Activated T-cell treated with anti-CD3 and anti-CD28 coated beads for 1 hour (primary cell): ENCODE measurements at places on chromosomes 12 and 14.
A peak's percentile ranks its signal among the peaks of the same experiment; 100 is the strongest.

DNA sequence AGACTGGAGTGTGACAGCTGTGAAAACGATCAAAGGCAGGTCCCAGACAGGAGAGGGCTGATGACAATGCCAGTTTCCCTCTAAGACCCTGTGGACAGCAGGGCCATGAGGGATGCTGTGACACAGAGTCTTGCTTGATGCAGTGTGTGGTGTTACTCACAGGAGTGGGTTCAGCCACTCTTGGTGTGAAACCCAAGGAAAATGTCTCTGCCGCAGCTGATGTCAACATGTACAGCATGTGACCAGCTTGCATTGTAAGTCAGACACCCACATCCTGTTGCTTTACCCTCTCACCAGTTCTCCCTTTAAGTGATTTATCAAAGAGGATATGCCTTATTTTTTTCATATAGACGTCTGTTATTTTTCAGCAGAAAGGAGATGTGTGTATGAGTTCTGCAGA is 268.6 kb downstream of the BTG1 start:
- peak; percentile 65 for DNase-seq

DNA sequence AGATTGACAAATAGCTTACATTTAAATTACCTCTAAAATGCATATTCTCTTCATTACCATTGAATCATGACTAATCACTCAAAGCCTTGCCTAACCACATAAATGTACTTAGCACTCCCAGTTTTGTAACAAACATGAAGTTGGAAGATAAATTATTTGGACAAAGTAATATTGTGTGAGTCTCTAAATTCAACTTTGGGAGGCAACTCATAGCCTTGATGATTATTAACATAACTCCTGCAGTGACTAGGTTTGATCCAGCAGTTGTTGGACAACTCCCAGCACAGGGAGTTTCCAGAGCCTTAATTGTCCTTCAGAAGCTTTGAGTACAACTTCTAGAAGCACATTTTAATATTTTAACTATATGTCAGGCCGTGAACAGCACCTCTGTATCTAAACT is 153.4 kb upstream of the PDZRN4 start:
- no peak for DNase-seq

DNA sequence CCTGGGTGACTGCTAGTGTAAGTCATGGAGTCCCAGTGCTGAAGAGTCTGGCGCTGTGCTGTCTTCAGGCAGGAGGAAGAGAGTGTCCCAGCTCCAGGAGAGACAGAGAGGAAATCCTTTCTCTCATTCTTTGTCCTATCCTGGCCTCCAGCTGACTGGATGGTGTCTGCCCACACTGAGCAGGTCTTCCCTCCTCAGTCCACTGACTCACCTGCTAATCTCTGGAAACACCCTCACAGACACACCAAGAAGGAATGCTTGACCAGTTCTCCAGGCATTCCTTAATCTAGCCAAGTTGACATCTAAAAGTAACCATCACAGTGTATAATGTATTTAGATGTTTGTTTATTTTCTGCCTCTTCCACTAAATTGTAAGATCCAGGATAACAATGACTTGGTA is 53.9 kb downstream of the EMP1 start:
- DNase-seq = no peak

DNA sequence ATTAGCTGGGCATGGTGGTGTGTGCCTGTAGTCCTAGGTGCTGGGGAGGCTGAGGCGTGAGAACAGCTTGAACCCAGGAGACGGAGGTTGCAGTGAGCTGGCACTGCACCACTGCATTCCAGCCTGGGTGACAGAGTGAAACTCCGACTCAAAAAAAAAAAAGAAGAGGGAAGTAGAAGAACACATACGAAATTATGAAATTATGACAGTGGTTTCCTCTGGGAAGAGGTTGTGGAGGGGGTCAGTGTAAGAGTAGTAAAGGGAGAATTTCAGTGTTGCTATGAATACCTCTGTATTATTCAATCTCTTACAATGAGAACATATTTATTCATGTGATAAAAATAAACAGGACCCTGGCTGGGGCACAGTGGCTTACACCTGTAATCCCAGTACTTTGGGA is 24.7 kb upstream of the CSRNP2 start:
- DNase-seq = no peak

- DNase-seq = no peak
Measured at GRCh38 chr12:9587987-9588600, 19.6 kb downstream of the KLRB1 start.

DNA sequence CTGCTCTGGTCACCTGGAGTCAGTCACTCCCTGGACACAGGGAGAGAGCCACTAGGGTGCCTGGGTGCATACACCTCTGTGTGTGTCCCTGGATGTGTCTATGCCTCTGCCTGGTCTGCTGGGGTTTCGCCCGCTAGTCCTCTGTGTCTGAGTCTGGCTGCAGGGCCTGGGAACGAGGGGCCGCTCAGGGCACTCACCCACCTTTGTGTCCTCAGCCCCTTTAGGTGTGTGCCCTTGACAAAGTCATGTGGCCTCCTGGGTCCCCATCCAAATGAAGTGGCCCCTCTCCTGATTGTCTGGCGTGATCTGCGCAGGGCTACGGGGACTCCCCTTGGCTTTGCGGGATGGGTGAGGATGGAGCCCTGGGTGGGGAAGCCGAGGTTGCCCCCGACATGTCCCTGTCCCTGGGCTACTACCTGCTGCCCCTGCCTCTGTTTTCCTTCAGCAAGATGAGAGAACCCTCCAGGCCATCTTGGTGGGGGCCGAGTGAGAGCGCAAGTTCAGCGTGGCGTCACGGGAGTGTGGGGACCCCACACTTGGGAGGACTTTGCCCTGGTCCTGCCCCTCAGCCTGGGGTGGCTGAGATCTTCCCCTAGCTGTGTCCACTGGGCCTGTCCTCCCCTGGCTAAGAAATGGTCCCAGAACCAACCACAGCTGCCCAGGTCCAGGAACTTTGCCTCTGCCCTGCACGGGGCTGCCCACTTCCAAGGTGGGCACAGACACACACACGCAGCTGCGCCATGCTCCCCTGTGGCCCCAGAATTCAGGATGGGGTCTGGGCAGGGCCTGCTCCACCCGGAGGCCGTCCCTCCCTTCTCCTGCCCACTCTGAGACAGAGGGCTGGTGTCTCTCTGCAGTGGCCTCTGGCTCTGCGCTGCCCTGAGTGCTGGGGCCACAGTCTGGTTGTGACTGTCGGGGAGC is 2.7 kb upstream of the AHNAK2 start:
- DNase-seq = no peak

GRCh38 chr14:97107080-97107479 is 309.9 kb downstream of the VRK1 start:
- no peak for DNase-seq

DNA sequence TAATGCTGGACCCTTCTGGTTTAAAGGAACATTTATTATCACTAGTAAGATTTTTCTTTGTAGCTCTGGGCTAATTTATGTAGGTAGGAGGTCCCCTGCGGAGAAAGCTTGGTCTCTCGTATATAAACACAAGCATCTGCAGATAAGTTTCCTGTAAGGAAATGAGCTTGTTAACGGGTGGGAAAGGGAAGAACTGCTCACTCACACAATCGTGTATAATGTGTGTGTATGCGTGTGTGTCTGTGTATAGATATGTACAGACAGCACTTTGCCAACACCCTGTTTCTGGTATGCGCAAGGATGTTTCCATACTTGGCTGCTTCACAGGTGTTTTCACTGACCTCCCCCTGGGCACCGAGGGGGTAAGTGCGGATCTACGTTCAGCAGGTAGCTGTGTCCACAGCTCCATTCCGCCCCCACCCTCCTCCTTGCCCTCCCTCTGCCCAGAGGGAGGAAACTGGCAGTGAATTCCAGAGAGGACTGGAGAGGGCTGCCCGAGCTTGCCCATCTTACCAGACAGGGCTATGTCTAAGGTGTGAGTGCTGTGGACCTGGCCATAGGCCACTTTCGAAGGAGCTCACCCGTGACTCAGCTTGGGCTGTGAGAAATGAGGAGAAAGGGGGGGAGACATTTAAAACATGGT is 65.2 kb downstream of the NINJ2 start:
- DNase-seq = no peak

DNA sequence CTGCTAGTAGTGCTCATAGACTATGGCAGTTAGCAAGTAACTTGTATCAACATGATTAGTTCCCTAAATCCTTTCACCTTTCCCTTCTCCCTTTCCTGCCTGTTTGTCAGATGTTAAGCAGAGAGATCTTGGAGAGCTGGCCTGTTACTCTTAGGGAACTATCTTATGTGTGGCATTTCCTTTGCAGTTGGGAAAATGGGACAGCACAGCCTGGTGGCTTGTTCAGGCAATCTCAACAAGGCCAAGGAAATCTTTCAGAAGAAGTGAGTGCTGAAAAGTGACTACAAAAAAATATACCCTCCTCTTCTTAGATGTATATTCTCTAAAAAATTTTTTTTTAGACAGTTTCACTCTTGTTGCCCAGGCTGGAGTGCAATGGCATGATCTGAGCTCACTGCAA is 7.4 kb downstream of the PARP2 start:
- no peak for DNase-seq

- DNase-seq = no peak
Measured at GRCh38 chr14:52700701-52701172, 5.4 kb upstream of the ERO1A start.

DNA sequence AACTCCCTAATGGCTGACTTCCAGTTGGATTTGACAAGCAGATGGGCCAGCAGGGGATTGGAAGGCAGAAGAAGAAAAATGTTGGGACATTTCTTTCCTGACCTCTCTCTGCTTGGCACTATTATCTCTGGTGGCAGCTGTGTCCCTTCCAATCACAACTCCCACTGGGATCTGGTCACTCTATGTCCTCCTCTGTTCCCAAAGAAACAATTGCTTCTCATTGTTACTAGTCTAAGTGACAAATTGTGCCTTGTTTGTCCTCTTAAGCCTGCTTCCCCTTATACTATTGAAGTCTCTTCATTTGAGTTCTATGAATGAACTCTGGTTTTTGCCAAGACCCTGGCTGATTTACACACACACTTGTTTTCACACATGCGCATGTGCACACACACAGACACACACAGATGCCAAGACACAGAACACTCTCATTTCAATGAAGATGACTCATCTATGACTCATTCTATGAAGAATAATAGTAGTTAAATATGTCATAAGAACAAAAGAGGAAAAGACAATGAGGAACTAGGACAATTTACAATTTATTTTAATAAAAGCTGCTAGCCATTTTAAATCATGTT is 83.0 kb upstream of the FAR2 start:
- DNase-seq = no peak

DNA sequence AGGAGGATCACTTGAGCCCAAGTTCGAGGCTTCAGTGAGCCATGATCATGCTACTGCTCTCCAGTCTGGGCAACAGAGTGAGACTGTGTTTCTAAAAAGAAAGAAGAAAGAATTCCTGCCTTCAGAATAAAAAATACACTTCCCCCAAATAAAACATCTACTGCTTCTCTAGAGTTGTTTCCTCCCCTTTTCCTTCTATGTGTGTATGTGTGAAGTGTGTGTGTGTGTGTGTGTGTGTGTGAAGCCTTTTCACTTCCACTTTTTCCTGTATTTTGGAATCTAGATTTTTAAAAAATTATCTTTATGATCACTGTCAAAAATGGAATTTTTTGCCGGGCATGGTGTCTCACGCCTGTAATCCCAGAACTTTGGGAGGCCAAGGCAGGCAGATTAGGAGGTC is 12.6 kb upstream of the SNX6 start:
- no peak for DNase-seq

DNA sequence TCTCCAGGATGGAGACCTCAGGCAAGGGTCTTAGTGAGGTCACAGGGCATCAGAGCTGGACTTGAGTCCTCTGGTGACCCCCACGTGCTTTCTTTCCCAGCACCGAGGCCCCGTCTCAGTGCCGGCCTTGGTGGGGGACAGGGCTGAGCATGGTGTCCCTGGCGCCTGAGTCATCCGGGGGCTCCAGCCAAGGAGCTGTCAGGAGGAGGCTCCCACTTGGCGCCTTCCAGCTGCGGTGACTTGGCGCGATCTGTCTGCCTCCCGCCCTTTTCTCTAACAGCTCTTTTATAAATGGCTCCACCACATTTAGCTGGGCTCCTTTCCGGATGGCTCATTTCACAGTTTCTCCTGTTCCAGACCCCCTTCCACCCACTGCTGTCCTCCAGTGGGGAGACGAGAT is 60.4 kb downstream of the PRMT8 start:
- DNase-seq = no peak

GRCh38 chr14:98543074-98543473 is 728.9 kb downstream of the BCL11B start:
- DNase-seq = no peak

DNA sequence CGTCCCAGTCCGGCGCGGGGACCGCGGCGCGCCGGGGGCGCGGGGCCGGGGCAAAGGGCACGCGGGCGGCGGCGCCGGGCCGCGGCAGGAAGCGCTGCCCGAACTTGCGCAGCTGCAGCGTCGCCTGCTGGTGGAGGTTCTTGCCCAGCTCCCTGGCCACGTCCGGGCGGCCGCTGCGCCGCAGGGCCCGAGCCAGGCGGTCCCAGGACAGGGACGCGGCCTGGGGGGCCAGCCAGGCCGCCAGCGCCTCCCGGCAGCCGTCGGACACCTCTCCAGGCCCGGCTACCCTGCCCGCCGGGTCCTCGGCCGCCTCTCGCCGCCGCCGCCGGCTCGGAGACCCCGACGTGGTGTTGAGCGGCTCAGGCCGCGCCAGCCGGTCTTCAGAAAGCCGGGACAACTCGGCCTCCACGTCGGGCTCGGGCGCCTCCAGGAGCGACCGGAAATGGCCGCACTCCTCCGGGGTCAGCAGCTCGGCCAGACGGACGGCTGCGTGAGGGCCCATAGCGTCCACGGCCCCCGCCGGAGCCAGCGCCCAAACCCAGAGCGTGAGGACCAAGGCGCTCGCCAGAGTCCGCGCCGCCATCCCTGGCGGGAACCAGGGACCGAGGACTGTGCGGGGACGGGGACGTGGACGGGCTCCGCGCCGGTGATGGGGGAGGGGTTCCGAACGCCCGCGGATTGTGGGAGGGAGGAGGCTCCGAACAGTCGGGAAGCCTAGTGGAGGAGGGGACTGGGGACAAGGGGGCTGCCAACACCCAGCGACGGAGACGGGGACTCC is 34.0 kb downstream of the FIGNL2 start:
- DNase-seq = peak; percentile 57

DNA sequence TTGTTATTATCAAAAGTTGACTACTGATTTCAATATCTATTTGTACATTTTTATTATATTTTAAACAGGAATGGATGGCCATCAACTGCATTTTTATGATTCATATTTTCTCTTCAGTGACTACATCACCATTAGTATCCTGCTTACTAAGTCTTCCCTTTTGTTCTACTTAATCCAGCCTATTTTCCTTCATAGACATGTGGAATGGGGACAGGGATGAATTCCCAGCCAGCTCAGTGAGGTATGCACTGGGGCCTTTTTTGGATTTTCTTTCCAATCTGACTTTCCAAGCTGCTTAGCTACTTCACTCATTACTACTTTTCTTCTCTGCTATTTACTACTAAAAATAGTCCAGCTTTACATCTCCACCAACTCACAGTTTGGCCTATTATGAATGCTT is 38.4 kb downstream of the AKAP6 start:
- DNase-seq = no peak

GRCh38 chr12:106323537-106323936 is 21.0 kb downstream of the TCP11L2 start:
- no peak for DNase-seq

DNA sequence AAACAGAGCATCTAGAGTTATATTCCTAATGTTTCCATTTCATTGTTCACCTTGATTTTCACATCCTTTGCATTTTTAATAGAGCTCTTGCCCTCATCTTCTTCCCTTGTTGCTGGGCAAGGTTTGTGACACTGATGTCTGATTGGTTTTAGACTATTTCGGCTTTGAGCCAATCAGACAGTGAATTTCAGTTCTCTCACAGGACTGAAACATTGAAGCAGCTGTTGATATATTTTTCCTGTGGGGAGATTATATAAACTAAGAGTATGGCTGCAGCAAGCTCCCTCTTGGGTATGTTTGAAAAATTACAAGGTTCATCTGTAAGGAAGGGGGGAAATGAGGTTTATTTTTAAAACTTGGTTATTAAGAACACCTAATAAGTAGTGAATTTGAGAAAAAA is 51.2 kb downstream of the ATF7IP start:
- no peak for DNase-seq
